ENCODE measurements at places on chromosomes 4 and X.

DNA sequence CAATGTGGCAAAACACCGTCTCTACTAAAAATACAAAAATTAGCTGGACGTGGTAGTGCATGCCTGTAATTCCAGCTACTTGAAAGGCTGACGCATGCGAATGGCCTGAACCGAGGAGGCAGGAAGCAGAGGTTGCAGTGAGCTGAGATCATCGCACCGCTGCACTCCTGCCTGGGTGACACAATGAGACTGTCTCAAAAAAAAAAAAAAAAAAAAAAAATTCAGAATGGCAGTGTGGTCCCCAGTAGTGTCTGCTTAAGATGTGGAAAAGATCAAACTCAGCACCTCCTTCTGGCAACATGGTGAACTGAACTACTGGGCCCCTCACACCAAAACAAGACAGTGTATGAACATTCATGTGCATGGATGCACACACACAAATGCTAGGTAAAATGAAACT is 32.2 kb downstream of the SMS start:
- DNase-seq, result no peak

DNA sequence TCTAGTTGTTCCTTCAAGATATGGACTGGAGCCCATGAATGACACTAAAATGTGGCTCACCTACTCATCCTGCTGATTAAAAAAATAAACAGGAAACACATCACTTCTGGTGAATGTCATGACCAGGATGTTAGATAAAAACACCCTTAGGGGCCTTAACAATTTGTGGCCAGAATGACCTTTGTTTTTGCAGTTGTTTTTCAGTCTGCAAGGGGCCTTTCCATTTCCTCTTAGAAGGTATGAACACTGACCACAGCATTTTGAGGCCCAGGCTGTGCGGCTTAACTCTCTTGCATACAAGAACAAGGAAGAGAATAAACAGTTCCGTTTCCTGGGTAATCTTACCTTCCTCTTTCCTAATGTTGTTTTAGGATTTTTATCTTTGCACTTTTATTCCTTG is 113.2 kb downstream of the IL1RAPL2 start:
- DNase-seq, result no peak

DNA sequence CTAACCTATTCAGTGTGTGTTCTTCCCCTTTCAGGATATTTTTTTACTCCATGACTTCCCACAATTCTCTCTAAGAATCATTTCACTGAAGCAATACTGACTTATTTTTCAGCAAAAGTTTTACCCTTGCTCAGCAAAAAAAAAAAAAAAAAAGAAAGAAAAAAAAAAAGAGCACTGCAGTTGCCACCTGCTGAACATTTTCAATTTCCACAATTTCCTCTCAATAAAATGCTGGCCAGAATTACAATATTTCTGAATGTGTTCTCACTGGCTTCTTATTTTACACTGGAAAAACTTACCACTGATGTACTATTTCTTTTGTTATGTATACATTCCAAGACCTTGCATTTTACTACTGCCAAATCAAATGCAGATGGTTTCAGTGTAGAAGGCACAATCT is 210.4 kb downstream of the PAPSS1 start:
- DNase-seq, result no peak

DNA sequence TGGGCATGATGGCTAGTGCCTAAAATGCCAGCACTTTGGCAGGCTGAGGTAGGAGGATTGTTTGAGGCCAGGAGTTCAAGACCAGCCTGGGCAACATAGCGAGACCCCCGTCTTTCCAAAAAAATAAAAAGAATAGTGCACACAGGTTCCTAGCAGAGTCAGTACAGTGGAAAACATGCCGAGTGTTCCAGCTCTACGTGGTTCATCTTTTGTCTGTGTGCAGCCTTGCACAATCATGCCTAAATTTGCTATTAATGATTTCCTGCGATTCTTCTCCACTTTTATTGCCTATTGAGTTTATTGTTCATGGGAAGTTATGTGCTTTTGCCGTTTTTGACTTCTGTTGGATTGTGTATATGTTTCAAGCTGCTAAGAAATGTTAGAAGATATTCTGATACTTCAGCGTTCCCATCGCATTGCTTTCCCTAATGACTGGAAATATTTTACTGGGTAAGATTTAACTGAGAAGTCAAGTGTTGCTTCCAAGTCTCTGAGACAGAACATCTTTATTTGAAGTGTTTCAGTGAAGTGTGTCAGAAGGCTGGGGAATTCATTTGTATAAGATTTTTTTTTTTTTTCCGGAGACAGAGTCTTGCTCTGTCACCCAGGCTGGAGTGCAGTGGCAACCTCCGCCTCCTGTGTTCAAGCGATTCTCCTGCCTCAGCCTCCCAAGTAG is 11.3 kb downstream of the DOCK11 start:
- no peak for DNase-seq

DNA sequence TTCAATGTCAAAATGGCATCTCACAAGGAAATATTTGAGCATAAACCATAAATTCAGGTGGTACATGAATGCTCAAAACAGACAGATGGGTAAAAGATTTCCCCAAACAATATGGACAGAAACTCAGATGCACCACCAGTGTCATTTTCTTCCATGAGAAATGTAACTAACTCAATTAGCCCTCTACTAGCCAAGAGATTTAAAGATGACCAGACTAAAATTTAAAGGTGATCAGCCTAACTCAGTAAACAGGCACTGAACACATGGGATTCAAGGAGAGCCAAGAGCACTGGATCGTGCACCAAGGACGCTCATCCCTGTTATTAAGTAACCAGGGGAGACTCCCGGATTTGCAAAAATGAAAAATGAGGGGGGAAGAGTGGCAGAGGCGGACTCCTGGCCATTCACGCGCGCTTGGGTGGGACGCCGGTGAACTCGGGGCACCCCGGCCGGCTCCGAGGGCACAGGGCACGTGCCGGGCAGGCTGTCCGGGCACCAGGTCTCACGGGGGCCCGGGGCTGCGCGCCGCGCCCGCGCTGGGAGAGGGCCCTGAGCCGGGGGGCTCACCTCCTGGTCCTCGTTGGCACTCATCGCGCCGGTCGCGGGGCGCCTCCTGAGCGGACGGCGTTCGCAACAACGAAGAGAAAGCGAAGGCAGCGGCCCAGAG is 490 bp downstream of the RWDD4 start:
- DNase-seq, result no peak

GRCh38 chr4:154015578-154015977 is 226.7 kb upstream of the SFRP2 start:
- DNase-seq, result no peak

DNA sequence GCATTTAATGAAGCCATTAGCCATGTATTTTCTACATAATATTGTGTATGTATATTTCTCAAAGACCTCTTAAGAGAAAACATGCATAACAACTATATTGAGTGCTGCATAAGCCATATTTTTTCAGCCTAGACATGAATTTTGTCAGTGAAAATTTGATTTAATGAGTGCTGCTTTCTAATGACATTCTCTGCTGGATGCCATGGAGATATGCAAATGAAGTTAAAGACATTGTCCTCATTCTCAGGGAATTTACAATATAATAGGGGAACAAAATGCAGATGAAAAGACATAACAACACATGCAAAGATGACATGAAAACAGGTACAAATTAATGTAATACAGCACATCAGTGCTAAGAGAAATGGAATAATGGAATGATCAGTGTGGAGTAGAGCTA is 118.7 kb downstream of the ATOH1 start:
- DNase-seq, result no peak

- no peak for DNase-seq
These were observed 19.3 kb downstream of the RASSF6 start for GRCh38 chr4:73600954-73601353.

GRCh38 chr4:81042578-81043365 is 12.3 kb downstream of the BMP3 start:
- no peak for DNase-seq

DNA sequence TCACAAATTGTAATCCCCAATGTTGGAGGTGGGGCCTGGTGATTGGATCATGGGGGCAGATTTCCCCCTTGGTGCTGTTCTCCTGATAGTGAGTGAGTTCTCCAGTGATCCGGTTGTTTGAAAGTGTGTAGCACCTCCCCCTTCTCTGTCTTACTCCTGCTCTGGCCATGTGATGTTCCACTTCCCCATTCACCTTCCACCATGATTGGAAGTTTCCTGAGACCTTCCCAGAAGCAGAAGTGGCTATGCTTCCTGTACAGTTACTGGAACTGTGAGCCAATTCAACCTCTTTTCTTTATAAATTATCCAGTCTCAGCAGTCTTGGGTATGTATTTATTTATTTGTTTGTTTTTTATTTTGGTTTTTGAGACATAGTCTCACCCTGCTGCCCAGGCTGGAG is 143.2 kb downstream of the CPE start:
- no peak for DNase-seq

GRCh38 chr4:185011408-185011807 is 6.9 kb upstream of the HELT start:
- no peak for DNase-seq

GRCh38 chr4:129346734-129347133 is 250.8 kb downstream of the C4orf33 start:
- no peak for DNase-seq

GRCh38 chr4:176680668-176681180 is 112.0 kb downstream of the VEGFC start:
- no peak for DNase-seq

DNA sequence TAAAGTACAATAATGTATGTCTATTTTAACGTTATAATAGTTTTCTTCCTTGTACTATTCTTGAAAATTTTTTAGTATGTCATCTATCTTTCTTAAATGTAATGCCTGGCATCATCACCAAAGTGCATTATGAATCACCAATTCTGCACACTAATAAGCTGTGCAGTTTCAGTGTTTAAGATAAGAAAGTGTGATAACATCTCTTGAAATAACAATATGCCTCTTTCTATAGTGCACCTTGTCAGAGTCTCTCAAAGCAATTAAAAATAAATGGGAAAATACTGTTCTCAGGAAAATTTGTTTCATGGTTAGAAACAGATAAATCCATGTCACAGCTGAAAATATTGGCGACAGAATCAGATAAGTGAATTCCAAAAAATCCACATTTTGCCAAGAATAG is 457.4 kb upstream of the PCDH10 start:
- DNase-seq, result no peak

- DNase-seq, result no peak
These were observed 19.6 kb downstream of the SCD5 start for GRCh38 chr4:82779032-82779431.

DNA sequence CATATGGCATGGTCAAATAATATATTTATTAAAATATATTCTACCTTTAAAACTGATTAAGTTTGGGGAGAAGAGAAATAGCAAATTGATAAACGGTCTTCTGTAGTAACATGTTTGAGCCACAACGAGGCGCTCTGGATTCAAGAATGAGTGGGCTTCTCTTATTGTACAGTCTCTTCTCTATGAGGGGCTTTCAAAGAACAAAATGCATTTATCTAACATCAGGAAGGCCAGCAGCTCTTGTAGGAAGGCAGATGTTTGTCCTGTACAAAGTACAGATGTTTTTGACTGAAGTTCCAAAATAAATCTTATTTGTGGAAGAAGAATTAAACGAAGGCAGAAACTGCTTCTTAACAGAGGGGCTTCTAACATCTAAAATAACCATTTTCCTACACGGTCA is 153.6 kb downstream of the RASL11B start:
- no peak for DNase-seq

GRCh38 chrX:65035446-65035770 is 59.2 kb upstream of the ZC4H2 start:
- DNase-seq, result no peak

DNA sequence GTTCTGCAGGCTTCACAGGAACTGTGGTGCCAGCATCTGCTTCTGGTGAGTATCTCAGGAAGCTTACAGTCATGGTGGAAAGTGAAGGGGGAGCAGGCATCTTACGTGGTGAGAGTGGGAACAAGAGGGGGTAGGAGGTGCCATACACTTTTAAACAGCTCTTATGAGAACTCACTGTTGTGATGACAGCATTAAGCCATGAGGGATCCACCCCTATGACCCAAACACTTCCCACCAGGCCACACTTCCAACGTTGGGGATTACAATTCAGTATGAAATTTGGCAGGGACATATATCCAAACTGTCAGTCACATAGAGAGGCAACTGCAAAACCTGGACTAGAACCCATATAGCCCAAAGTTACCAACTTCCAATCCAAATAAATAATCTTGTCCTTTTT is 43.1 kb upstream of the ZCCHC12 start:
- no peak for DNase-seq

- DNase-seq, result no peak
These were observed 61.5 kb upstream of the RAPGEF2 start for GRCh38 chr4:159041054-159042034.

- no peak for DNase-seq
These were observed 117.1 kb upstream of the FRG1 start for GRCh38 chr4:189823591-189823990.

- DNase-seq, result no peak
These were observed 91.5 kb downstream of the GEMIN8 start for GRCh38 chrX:13938051-13938828.

GRCh38 chrX:46978341-46979291 is 66.4 kb downstream of the JADE3 start:
- DNase-seq, result peak; percentile 76

- no peak for DNase-seq
These were observed 69.7 kb downstream of the MCUB start for GRCh38 chr4:109629775-109630174.

DNA sequence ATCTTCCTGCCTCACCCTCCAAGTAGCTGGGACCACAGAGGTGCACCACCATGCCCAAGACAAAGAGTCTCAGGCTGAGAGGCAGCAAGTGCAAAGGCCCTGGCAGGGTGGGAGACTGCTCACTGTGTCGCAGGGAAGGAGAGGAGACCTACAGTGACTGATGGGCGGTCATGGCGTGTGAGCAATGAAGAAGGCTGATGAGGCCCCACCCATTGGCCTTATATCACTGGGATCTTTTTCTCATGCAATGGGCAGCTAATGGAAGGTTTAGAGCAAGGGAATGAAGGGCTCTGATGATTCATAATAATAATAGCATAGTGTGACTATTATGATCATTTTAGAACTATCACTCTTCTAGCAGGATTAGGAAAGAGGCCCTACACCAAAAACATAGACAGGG is 20.9 kb downstream of the FAM9C start:
- DNase-seq, result no peak

DNA sequence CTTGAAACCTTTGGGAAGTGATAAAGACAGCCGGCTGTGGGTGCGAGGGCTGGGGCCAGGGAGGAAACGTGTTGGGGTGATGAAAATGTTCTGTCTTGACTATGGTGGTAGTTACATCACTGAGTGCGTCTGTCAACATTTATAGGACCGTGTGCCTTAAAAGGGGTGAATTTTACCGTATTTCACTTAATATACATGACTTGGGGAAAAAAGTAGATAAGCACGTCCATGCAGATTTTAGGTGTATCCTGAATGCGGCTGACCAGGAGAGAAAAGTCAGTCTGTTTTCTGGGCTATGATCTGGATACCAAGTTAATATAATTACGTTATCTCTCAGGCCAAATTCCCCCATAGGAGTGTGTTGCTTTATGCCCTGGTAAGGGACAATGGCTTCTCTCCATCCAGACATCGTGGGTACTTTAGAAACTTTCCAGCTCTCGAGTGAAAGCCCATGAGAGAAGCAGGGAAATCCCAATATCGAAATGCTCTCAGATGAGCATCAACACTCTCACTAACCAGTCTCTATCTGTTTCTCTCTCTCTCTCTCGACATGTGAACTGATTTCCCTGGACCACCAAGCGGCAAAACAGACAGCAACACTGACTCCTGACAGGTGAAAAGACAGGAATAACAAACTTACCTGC is 71.5 kb downstream of the IRF2 start:
- DNase-seq, result no peak

- DNase-seq, result no peak
These were observed 124.8 kb downstream of the LRBA start for GRCh38 chr4:150890246-150890645.

Data from stimulated activated CD4-positive, alpha-beta T cell treated with anti-CD3 and anti-CD28 coated beads, Interleukin-4, amount 100 ng/mL, for 48 hours (primary cell).